ENCODE measurements at places on chromosomes 1 and 21.

DNA sequence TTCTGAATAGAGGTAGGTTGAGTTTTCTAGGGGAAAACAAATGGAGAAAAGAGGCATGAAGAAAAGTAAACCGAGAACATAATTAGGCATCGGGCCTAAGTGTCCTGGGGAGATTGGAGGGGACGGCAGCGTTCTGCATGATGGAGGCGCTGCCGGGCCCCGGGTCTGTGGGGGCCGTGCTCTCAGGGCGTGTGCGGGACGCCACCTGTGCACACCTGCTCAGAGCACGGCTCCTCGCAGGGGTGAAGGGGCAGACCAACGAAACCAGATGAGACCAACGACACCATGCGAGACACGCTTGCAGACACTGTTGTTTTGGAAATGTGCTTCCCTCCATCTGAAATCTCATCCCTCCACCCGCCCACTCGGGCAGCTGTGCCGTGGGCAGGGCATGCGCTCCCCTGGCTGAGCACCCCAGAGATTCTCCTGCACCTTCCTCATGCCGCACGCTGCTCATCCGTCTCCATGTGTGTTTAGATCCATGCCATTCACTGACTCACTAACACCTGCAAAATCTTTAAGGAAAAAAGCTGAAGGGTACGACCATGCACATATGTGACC, 28.2 kb upstream of the TRAPPC10 start:
- DNase-seq: no peak

- DNase-seq: no peak
Observed at GRCh38 chr1:31694964-31695313, 8.9 kb downstream of the COL16A1 start.

DNA sequence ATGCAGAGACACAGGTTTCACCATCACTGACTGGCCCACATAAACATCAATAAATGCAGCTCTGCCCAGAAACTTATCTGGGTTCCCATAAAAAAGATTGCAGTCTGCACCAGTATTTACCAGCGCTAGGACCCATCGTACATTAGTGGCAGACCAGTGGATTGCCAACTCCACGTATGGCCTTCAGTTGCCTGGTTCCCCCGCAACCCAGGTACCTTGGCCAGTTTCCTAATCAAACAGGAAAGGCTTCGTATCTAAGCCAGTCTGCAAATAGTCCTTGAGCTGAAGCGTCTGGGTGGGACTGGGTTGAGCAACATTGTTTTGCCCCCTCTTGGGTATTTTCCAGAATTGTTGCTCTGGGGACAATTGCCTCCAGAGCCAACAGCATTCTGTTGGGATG, 1639.3 kb downstream of the MRPL39 start:
- DNase-seq: no peak

- no peak for DNase-seq
Observed at GRCh38 chr21:38301321-38302214, 44.8 kb downstream of the KCNJ15 start.

- no peak for DNase-seq
Observed at GRCh38 chr1:86750076-86750475, 45.7 kb downstream of the SH3GLB1 start.

GRCh38 chr1:981955-982558, at the start of gene PERM1:
Gene PERM1, minus strand, starts transcription at chr1:982093. Its CDS starts 1,064 bp downstream, at chr1:981029.
- no peak for DNase-seq

- DNase-seq: peak; percentile 72
Observed at GRCh38 chr1:234980645-234981396, 147.8 kb downstream of the TOMM20 start.

GRCh38 chr1:17031436-17031835, 19.7 kb upstream of the ATP13A2 start:
- DNase-seq: no peak

GRCh38 chr1:164473544-164473943, 85.4 kb upstream of the PBX1 start:
- DNase-seq: no peak

DNA sequence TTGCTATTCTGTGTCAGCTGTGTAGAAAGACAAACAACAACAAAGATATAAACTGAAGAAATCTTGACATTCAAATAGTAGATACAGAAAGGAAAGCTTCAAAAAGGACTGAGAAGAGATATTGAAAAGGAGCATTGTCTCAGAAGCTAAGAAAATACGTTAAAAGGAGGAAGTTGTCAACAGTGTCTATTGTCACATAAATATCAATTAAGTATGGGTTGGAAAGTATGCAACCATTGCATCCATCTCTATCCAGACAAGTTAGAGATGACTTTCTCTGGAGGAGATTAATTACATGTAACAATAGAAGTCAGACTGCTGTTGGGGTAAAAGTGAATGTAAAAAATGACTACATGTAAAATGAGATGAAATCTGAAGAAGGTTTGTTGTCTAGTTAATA, 29.7 kb upstream of the BRINP3 start:
- no peak for DNase-seq

GRCh38 chr1:54764922-54765561, 719 bp upstream of the PARS2 start:
- no peak for DNase-seq

DNA sequence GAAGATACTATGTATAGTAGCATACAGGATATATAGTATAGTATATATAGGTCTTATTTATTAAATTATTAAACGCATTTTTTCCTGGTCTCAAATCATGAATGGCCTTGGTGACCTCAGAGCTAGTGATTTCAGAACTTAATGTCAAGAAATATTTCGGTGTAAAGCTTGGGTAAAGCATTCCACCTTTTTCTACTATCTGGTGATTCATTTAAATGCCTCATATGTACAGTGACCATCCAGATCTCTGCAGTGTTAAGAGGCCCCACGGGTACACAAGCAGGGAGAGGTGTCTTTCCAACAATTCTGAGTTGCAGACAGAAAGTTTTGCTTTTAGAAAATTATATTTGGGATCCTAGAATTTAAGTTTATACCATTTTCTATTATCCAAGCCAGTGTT, 626.5 kb downstream of the PTPRC start:
- DNase-seq: no peak

- no peak for DNase-seq
Observed at GRCh38 chr21:38367646-38368045, 110.9 kb downstream of the KCNJ15 start.

- no peak for DNase-seq
Observed at GRCh38 chr1:209457401-209458125, 126.0 kb upstream of the CAMK1G start.

- DNase-seq: no peak
Observed at GRCh38 chr1:170967042-170967910, 31.9 kb downstream of the MROH9 start.

DNA sequence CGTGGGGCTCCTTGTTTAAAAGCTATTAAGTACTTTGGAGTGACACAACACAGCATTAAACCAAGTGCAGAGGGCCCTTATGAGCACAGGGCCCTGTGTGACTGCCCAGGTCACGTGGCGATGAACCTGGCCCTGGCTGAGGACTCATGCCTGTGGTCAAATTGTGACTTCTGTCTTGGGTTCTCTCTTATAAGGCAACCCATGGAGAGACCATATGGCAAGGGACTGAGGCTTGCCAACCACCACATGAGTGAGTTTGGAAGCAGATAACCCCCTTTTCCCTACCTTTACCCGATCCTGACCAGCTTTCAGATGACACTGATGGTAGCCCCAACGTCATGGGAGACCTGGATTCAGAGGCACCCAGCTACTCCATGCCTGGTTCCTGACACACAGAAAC, 140.5 kb downstream of the ZBTB18 start:
- no peak for DNase-seq

GRCh38 chr1:154206196-154206595, at the start of gene CFAP141:
Gene CFAP141, minus strand, starts transcription at chr1:154206333. Its CDS starts 26 bp downstream, at chr1:154206307.
- DNase-seq: no peak

DNA sequence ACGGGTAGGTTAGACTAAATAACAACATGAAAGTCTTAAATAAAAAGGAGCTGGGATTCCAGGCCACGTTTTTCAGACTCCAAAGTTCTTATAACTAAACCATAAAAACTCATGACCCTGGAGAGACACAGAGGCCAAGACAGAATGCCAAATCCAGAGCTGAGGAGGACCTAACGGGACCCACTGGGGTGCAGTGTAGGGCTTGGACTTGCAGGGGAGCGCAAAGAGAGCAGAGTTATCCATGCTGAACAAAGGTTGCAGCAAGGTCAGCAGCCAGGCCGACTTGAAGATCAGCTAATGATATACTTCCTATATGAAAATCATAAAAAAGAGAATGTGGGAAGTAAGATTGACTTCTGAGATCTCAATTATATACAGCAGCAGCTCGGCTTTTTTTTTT, 237.1 kb downstream of the TM2D1 start:
- no peak for DNase-seq

GRCh38 chr1:74513411-74514300, 1.2 kb upstream of the LRRC53 start:
- DNase-seq: no peak

DNA sequence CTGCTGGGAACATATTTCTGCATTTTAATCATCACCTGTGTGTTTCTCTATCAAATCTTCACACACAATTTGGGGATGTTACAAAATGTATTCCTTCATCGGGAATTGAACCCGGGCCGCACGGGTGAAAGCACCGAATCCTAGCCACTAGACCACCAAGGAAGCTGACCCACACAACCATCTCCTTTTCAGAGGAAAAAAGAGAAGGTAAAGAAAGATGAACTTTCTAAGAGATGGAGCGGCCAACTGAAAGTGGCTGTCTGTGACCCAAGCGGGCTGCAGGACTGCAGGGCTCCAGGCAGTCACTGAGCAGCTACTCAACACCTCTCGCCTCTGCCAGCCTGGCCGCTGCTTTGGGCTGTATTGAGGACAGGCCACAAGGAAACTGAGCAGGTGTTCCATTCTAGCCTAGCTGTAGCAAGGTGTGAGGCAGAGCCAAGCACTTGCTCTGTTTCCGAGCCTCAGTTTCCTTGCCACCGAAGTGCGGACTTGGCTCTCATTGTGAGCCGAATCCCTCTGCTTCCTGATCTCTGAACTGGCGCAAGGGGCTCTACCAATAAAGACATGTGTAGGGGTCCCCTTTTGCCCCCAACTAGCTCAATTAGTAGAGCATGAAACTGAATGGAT, 156.9 kb upstream of the NBPF11 start:
- DNase-seq: no peak

DNA sequence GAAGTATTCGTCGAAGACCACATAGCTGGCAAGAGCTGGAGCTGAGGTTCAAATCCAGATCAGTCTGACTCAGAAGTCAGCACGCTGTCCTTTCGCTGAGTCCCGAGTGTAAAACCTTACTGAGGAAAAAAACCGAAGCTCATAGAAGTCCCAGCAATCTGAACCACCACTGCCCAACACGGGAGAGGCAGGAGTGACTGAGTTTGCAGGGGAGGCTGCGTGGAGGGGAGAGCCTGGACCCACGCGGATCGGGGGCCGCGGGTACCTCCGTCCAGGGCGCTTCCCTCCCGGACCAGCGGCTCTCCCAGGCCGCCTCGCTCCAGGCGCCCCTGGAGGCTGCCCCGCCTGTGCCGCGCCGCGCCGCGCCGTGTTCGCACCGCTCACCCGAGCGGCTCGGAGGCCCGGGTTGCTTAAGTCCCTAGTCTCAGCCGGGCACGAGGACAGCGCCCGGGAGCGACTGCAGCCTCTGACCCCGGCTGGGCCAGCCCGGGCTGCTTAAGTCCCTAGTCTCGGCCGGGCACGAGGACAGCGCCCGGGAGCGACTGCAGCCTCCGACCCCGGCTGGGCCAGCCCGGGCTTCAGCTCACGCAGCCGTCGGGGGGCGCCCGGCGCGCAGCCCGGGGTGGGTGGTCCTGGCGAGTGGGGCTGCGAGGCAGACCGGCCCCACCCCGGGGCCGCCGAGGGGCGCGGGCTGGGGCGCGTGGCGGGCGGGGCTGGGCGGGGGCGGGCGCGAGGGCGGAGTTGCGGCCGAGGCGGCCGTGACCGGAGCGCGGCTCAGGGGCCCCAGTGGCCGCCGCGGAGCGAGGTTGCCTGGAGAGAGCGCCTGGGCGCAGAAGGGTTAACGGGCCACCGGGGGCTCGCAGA, at the start of gene ADAMTSL4:
ADAMTSL4 (plus strand) TSS at position 777 of the 864 bp plus-strand sequence. CDS start 2,881 bp downstream, outside the sequence.
- DNase-seq: no peak

GRCh38 chr1:53731779-53732305, 7.1 kb downstream of the GLIS1 start:
- no peak for DNase-seq

- no peak for DNase-seq
Observed at GRCh38 chr1:32179193-32179442, 357 bp upstream of the TXLNA start.

- no peak for DNase-seq
Observed at GRCh38 chr1:208033236-208033635, 122.3 kb upstream of the CD34 start.

DNA sequence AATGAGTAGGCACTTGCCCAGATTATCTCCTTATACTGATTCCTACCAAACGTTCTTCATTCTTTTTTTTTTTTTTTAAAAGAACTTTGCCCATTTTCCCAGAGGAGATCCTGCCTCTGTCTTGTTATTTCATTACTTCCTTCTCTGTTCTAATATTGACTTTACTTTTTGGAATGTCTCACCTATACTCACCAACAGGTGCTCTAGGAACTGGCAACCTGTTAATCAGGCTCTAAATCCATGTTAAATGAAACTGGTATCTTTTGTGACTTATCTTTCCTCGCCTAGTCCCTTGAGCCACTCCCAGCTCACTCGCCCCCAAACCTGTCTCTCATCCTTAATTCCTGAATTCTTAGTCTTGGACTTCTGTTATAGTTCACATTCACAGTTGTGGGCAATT, 1.2 kb upstream of the CRCT1 start:
- no peak for DNase-seq

DNA sequence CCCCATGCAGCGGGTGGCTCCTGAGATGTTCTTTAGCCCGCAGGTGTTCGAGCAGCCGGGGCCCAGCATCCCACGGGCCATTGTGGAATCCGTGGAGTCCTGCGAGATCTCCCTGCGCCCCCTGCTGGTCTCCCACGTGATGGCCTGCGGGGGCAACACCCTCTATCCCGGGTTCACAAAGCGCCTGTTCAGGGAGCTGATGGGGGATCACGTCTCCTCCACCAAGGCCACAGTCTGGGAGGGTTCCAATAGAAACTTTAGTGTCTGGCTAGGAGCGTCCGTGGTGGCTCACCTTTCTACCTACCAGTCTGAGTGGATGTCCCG, 71.0 kb downstream of the ACTL8 start:
- peak; percentile 14 for DNase-seq

DNA sequence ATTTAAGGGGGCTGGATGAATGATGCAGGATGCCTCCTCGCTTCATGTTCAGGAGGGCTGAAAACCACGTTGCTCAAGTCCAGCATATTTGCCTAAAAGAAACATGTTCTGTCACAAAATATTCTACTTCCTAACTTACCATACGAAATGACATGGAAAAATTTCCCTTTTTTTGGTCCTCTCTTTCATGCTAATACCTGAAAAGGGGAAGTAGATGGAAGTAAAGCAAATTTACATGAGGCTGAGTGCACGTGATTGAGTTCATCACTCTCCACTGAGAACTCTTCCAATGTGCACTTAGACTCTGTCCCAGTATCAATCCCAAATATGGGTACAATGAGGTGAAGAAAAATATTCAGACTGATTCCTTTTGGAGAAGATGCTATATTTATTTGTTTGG, 23.0 kb downstream of the XCL2 start:
- DNase-seq: no peak
